ENCODE measurements at places on chromosomes 2 and 18.
A peak's percentile ranks its signal among the peaks of the same experiment; 100 is the strongest.

- DNase-seq = no peak
These were observed 23.2 kb upstream of the ZNF516 start for GRCh38 chr18:76518123-76518859.

- no peak for DNase-seq
These were observed 1782.1 kb upstream of the CELF4 start for GRCh38 chr18:39347701-39348100.

DNA sequence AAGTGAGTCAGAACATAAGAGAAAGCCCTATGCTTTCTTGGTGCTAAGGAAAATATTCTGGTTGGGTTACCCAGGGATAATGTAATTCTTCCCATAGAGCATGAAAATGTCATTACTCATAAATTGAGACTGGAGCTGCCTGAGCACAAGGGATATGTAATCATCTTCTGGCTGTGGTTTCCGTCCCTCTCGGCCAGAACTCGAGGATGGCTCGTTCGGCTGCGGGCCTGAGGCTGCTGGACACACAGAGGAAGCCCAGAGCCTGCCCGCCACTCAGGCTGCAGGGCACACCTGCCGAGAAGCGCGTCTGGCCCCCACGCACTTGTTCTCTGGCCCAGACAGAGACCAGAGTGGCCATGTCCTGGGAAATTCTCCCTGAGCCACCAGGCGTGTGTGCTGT is 104.9 kb downstream of the ASAP2 start:
- DNase-seq = no peak

DNA sequence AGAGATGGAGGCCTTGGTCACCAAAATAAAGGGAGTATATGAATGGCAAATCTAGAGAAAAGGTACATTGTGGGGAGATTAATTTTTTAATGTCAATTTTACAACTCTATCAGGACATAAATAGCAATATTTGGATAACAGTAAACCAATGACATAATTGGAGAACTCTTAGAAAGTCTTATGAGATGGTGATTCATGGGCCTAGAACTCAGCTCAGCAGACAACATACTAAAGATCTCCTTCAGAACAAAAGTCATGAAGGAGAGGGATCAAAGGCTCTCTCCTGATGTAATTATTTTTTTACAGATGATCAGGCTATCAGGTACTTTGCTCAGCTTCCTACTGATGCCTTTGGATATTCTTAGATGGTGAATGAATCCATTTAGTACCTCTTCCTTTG is 90.0 kb downstream of the CRACDL start:
- no peak for DNase-seq

DNA sequence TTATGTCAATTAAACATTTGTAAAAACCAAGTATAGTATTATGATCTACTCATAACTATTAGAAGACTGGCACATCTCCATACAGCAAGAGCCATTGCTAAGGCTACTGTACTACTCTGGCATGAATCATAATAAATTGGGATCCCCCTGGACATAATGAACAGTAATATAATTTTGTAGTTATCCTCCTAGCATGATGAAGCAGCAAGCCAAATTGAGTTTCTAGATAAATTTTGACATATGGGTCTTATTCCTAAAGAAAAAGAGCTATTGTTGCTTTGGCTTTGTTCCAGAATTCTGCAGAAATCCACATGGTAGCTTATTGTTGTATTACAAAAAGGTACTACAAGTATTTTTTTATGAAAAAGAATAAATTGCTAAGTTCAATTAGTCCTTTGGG is 204.3 kb downstream of the CAMKMT start:
- DNase-seq = no peak

DNA sequence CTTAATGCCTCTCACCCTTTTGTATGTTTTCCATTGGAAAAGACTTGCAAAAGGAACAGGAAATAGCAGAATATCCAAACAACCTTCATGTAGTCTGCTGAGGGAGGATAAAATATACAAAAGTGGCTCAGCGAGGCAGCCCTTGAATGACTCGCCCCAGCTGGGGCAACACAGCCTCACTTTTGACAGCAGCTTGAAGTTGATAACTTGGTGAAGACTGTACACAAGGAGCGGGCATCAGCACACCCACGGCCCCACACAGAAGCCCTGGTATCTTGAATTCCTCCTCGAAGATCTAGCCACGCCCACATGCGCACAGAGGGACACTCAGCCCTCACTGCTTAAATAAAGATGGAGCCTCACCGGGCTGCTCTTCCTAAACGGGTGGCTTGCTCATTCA is 161.0 kb downstream of the IRS1 start:
- no peak for DNase-seq

- no peak for DNase-seq
These were observed 435.4 kb downstream of the EIPR1 start for GRCh38 chr2:2942225-2942624.

- no peak for DNase-seq
These were observed 159.6 kb upstream of the LMAN1 start for GRCh38 chr18:59518705-59519104.

DNA sequence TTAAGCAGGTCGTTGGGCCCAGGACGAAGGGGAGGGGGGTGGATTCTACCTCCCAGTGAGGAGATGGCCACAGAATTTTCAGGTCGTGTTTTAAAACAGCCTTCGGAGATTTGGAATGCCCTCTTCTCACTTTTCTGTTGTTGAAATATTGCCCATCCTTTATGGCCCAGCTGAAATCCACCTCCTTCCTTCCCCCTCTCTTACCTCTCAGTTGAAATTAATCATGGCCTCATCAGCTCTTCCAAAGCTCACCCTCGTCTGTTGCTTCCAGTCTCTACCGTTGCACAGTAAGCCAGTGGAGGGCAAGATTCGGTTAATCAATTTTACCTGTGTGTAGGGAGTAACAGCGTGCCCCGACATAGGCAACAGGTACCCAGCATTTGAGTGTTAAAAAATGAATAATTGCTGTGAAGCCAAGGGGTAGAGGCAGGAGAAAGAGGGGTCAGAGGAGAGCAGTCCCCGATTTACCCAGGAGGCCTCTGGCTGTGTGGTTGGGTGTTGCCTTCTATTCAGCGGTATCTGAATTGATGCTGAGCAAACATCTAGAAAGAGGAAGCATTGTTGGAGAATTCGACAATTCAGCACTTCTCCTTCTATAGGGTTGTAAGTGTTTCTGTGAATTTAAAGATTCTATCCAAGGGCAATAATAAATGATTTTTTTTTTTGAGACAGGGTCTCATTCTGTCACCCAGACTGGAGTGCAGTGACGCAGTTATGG is 8.6 kb upstream of the PDIA6 start:
- no peak for DNase-seq

DNA sequence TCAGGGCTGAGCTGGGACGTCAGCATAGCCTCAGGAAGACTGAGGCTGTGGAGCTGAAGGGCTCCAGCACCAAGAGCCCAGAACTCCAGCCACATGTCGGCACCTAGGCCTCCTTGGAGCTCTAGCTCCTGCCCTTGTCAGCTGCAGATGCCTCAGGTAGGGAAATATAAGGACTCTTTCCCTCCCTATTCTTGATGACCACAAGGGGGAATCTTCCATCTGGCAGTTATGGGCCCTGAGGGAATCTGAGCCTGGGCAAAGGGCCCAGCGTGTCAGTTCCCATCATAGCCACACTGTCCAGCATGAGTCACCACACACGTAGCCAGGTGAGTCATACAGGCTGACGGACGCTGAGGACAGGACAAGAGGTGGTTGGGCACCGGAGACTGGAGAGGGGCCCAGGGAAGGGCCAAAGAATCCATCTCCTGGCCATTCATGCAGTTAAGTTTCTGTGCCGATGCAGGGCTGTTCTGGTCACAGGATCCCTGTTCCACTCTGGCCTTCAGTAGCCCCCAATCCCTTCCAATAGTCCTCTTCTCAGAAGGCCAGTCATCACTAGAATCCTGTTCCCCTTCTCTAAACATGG is 1.8 kb downstream of the MPV17 start:
- no peak for DNase-seq

DNA sequence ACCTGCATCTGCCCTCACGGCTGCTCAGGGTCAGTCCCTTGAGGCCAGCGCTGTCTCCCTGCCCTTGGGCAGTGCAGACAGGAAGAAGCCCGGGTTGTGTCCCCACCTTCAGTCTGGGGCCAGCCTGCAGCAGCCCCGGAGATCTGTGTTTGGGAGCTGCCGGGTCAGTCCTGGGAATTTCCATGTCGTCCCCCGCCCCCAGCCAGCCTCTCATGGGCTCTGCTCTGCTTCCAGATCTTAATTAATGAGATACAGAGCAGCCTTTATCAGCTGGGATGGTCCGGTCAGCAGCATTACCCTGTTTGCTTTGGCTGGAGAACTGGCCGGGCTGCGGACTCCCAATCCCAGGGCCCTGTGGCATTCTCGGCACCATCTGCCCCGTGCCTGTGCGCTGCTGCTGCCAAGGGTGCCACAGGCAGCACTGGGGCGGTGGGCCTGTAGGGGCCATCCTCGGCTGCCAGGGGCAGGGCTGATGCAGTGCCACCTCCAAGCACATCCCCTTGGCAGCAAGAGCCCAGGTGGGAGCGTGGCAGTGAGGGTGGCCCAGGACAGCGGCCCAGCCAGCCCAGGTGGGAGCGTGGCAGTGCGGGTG is 2.4 kb downstream of the BOK start:
- no peak for DNase-seq

- no peak for DNase-seq
These were observed 59.0 kb downstream of the GPR39 start for GRCh38 chr2:132475615-132476014.

GRCh38 chr2:154189953-154190352 is 318.2 kb downstream of the GALNT13 start:
- DNase-seq = no peak

DNA sequence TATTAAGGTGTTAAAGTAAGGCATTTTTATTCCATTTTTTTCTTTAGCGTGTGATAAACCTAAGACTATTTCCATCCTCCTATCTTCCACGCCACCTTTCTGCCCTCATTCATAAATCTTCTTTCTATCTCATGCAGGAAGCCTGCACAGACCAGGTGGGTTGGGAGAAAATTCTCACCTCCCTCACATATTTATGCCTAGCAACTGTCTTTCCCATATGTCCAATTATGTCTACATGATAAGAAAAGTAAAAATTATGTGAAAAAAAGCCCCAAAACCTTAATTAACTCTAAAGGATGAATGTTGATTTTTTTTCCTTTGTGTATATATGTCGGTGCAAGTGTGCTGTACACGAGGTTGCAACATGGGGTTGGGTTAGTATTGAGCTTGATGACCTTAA is 225.6 kb upstream of the GCFC2 start:
- DNase-seq = no peak

DNA sequence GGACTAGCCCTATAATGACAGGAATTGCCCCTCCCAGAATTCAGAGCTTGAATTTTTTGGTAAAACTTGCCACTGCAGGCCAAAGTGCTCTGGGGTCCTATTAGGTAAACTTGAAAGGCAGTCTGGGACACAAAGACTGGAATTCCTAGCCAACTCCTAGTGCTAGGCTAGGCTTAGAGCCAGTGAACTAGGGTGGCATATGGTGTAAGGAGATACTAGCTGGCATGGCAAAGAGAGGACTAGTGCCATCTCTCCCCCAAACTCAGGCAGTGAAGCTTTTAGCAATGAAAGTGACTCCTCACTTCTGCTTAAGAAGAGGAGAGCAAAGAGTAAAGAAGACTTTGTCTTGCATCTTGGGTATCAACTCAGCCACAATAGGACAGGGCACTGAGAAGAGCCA is 410.5 kb upstream of the CNTNAP5 start:
- DNase-seq = no peak

DNA sequence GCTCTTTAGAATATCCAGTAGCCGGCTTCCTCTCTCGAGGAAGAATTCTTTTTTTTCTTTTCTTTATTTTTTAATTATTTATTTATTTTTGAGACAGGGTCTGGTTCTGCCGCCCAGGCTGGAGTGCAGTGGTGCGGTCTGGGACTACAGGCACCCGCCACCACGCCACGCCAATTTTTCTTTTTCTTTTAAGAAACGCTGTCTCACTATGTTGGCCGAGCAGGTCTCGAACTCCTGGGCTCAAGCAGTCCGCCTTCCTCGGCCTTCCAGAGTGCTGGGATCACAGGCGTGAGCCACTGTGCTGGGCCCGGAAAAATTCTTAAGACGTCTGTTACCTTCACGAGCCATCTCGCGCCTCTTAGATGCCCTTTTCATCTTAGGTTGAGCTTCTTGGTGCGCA is 931 bp upstream of the TMEM131 start:
- DNase-seq = no peak

GRCh38 chr2:54722641-54723040 is 821 bp upstream of the EML6 start:
- no peak for DNase-seq

- no peak for DNase-seq
These were observed 303.1 kb downstream of the TGIF1 start for GRCh38 chr18:3753106-3753505.

GRCh38 chr2:12817870-12818269 is 101.1 kb downstream of the TRIB2 start:
- DNase-seq = no peak

DNA sequence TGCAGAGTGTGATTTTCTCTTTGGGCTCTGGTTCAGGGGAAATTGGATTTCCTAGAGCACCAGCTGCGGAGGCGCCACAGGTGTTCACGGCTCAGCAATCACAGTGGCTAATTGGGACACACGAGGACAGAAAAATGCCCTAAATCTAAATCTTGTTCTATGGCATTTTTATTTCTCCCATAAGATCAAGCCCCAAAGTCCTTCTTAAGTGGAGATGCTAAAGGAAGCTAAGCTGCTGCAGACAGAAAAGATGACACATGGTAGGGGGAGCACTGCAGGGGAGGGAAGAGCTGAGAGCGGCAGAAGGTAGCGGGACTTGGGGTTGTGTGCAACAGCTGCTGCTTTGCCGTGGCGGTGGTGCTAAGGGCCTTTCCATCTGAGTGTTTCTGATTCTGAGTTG is 280.6 kb downstream of the MYT1L start:
- DNase-seq = no peak

- peak; percentile 80 for DNase-seq
These were observed at the start of gene IMPACT for GRCh38 chr18:24426398-24427294. TSS of gene IMPACT (plus strand) at chr18:24426670. CDS start at chr18:24426757, 87 bp downstream.

DNA sequence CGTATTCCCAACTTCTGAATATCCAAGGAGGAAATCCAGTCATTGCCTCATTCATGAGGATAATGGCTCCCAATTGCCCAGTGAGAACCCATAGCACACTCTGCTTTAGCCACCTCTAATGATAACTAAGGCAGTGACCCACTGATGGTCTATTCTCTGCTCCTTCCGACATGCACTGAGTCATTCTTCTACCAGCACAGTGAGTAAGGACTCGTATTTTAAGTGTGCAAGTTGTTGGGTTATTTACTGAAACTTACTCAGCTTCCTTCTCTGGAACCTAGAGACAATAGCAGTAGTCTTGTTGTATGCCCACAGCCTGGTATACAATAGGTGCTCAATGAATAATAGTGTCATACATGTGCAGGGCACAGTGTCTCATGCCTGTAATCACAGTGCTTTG is 81.1 kb upstream of the ZNF397 start:
- peak; percentile 73 for DNase-seq

- no peak for DNase-seq
These were observed 315.6 kb downstream of the IRS1 start for GRCh38 chr2:226483745-226484619.

GRCh38 chr2:136206613-136207012 is 88.7 kb upstream of the CXCR4 start:
- peak; percentile 18 for DNase-seq

GRCh38 chr2:230891509-230891908 is 26.8 kb downstream of the ITM2C start:
- DNase-seq = no peak
